ENCODE measurements at places on chromosomes 12 and 14.

- no peak for DNase-seq
Measured at GRCh38 chr12:124481257-124481750, 86.1 kb downstream of the NCOR2 start.

DNA sequence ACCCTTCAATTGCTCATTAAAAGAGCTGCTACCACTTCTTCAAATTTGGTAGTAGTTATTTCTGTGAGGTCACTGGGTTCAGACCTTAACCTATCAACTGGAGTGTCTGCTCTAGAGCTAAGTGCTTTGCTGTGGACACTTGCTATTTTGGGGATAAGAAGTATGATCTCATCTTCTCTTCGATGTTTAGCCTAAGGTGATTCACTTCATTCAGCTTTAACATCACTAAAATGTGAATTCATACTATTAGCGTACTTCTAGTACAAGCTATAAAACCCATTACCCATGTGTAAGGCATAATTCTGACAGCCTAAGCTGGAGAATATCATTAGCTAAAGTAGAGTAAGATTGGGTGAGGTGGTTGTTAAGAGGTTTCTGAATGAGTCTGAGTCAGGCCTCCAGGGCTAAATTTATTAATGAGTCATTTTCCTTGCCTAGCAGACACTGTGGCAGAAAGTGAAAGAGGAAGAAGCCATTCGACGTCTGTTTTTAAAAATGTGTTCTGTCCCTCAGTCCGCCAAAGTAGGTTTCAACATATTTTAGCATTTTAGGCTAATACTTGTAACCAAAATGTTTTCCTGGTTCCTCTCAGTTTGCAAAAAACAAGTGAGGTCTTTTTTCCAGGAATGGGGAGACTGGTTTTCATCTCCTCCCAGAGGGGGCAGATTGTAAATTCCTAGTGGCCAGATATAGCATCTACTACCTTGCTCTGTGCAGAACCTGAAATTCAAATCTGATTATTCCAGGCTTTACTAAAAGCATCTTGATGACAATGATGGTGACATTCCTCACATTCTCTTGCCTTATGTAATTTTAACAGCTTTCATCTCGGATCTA, 103.6 kb downstream of the SSPN start:
- DNase-seq = no peak

GRCh38 chr12:58888131-58888783, 32.0 kb downstream of the LRIG3 start:
- DNase-seq = no peak

GRCh38 chr12:8037046-8037663, 4.6 kb downstream of the FOXJ2 start:
- no peak for DNase-seq

DNA sequence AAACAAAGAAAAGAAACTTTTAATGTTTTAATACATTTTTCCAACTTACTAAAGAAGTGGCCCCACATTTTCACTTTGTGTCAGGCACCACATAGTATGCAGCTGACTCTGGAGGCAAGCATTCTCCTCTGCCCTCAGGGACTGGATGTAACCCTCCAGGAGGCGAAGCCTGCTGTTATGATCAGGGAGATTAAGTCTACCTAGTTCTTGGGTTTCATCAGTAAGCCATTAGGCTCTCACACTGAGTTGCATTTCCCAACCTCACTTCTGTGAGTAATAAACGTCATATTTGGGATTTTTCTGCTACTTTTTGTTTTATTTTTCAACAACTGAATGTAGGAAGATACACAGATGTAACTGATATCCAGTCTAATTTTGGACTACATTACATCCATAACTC, 101.2 kb upstream of the LRFN5 start:
- no peak for DNase-seq

GRCh38 chr12:9943240-9943639, 11.1 kb upstream of the CLEC2A start:
- no peak for DNase-seq

- no peak for DNase-seq
Measured at GRCh38 chr14:102493096-102493495, 16.5 kb downstream of the ANKRD9 start.

DNA sequence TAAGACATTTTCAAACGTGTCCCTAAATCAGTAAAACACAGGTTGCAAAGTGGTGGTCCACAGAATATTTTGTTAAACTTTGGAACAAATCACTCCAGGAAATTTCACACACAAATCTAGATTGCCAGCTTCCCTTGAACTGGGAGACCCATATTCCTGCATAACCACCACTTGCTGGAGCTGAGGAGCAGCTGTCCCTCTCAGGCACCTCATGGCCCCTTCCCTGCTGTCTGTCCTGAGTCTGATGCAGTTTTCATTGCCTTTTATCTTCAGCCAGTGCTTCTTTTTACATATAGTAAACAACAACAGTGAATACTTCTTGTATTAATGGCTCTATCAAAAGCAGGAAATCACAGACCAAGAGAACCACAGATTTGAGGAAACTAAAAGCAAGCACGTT, 289.3 kb downstream of the MED13L start:
- no peak for DNase-seq

GRCh38 chr12:112238441-112238840, 113.1 kb downstream of the TRAFD1 start:
- DNase-seq = no peak

GRCh38 chr12:13602172-13602571, 379.2 kb downstream of the GRIN2B start:
- DNase-seq = no peak
